CD4-positive, alpha-beta T cell treated with Interleukin-15 for 4 hours (primary cell): ENCODE measurements at places on chromosomes 4 and X.

GRCh38 chr4:25299476-25300203, 12.9 kb upstream of the ZCCHC4 start:
- no peak for DNase-seq

DNA sequence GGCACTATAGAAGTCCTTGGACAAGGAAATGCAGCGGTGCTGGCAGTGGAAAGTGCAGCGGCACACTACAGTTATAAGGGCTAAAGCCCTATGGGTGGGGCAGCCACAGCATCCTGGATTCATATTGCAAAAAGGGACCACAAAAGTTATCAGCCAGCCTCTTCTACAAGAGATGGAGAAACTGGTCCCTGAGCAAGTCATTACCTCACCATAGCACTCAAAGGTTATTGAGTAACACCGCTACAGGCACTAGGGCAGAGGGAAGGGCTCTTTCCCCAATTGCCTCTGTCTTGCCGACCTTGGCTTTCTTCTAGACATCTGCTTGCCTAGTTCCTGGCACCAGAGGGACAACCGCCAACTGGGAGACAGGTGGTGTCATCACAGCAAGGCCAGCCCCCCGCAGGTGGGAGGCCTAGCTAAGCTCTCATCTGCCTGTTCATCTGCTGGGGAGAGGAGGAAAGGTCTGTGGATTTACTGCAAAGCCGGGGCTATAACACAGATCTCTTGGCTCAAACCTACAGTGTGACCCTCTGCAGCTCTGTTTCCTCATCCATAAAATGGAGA, 600.0 kb downstream of the BCOR start:
- no peak for DNase-seq

- no peak for DNase-seq
These were observed 95.4 kb upstream of the ADRA2C start for GRCh38 chr4:3670521-3671519.

- peak; percentile 37 for DNase-seq
These were observed 5.5 kb upstream of the NR3C2 start for GRCh38 chr4:148447681-148448080.

- no peak for DNase-seq
These were observed 197.4 kb downstream of the PTTG2 start for GRCh38 chr4:38157592-38157991.

DNA sequence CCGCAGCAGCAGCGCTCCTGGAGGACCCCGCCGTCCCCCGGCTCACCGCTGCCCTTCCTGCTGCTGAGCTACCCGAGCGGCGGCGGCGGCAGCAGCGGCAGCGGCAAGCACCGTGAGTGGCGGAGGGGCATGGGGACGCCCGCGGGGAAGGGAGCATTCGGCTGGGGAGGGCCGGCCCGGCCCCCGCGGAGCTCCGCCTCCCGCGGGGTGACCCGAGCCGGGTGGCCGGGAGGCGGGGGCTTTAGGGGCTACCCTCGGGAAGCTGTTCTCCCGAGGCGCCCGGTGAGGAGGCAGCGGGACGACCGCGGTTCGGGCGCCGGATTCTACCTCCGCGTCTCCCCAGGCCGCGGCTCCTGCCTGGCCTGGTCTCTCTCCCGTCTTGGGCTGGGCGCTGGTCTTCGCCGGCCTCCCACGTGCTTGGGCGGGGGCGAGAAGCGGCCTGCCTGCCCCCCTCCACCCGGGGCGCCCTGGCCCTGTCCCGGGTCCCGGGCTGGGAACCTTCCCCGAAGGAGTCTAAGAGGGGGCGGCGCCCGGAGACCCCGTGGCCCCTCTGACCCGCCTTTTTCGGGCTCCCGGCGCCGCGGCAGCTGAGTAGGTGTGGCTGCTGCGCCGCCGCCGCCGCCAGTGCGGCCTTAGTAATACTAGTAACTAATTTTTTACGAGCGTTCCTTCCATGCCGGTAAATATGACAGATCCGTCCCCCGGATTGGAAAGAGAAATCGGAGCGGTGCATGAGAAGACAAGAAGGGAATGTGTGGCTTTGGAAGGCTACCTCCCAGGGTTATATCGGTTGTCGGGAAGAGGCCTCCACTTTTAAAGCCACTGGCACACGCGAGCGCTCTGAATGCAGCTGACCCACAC, 16.4 kb upstream of the RUFY3 start:
- peak; percentile 74 for DNase-seq

DNA sequence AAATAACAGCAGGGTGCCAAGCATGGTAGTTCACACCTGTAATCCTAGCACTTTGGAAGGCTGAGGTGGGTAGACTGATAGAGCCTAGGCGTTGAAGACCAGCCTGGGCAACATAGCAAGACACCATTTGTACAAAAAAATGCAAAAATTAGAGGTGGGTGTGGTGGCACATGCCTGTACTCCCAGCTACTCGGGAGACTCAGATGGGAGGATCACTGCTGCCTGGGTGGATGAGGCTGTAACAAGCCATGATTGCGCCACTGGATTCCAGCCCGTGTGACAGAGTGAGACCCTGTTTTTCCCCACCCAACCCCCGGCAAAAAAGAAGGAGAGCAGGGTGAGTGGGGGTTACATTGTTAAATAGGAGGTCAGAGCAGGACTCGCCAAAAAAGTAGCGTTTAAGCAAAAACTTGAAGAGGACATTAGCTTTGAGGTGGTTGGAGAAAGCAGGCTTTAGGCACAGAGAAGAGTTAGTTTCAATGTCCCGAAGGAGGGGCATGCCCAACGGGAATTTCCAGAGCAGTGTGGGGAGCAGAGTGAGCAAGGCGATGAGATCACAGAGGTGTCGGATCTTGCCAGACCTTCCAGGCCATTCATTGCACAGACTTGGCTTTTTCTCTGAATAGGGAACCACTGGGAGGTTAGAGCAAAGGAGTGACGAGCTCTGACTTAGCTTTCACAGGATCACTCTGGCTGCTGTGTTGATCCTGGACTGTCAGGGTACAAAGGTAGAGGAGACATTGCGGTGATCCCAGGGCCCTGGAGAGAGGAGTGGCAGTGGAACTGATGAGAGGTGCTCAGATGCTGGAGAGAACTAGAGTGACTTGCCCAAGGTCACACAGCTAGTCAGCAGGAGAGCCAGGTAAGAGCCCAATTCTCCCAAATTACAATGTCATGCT, 70.6 kb downstream of the TRAPPC11 start:
- DNase-seq = no peak

DNA sequence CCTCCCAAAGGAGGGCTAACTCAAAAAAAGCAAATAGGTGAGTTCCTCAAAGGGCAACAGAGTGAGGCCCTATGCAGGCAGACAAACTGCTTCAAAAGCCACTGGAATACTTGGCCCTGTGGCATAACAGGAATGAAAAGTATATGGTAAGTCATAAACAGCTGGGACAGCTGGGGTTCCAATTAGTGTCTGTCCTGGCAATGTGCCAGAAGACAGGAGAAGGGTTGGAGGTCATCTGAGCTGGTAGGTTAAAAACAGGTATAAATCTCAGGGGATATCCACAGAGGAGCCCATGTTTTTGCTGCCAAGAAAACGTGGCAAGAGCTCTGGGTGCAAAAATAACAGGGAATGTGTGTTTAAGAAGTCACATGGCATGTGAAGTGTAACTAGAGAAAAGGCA, 111.6 kb downstream of the APOOL start:
- no peak for DNase-seq

GRCh38 chrX:18394477-18394876, 30.9 kb upstream of the CDKL5 start:
- no peak for DNase-seq

DNA sequence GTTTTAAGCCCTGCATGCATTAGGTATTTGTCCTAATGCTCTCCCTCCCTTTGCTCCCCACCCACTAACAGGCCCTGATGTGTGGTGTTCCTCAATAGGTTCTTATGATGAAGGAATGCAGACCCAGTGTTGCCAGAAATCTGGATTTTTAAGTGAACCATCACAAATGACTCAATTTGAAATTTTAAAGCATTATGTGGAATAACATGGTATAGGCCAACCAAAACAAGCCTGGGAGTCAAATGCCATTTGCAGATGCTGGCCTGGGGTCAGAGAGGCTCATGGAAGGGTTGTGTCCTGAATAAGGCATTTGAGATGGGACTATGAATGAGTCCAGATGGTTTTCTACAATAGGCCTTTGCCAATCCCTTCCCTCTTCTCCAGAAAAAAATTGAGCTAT, 179.6 kb downstream of the SHROOM3 start:
- DNase-seq = no peak

GRCh38 chrX:40103565-40104323, 6.0 kb upstream of the BCOR start:
- no peak for DNase-seq

DNA sequence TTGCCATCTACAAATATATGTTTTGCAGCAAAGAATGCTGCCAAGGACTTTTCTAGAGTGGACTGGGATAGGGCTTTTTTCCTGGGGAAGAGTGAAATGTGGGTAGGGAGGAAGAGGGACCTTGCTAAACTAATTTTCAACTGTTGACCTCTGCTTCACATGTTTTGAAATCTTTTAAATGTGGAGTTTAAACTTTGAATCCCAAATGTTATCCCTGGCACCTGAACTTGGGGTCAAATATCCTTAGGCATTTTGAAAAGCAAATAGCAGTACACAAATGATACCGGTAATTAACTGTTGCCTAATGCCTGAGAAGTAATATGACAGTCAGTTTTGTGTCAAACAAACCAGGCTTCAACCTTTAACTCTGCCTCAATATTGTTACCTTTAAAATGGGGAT, 7.3 kb upstream of the AR start:
- no peak for DNase-seq

DNA sequence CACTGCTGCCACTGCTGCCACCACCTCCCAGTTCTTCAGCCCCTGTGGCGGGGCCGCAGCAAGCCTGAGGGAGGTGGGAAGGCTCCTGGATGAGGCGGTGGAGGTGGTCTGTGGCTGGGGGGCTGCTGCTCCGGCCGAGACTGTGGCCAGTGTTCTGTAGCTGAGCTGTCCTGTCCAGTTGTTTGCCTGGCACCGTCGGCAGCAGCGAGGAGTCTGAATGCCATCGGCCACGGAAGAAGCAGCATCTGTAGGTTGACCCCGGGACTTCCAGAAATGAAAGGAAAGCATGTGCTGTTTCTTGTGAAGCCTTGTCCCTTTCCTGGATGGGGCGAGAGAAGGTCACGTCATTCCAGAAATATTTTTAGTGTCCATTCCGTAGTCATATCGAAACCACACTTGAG, 3.3 kb downstream of the C4orf54 start:
- no peak for DNase-seq

DNA sequence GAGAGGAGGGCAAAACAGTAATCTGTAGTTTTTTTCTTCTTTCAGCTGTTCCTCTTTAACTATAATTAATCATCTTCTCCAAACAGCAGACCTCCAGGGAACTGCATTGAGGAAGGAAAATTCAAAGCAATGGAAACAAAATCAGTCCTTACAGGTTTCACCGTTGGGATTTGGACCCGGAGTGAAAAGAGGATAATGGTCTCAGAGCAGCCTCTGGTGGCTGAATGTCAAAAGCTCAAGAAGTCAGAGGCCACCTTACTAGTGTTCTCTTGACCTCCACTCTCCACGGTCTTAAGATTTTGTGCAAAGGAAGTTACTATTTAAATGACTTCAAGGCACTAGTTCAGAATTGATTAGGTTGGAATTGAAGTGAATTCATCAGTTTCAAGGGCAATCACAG, 16.0 kb upstream of the MID1 start:
- no peak for DNase-seq

GRCh38 chrX:118807151-118808017, 16.2 kb upstream of the ZCCHC12 start:
- DNase-seq = peak; percentile 16

- no peak for DNase-seq
These were observed 9.4 kb downstream of the TASL start for GRCh38 chrX:30568136-30568535.

DNA sequence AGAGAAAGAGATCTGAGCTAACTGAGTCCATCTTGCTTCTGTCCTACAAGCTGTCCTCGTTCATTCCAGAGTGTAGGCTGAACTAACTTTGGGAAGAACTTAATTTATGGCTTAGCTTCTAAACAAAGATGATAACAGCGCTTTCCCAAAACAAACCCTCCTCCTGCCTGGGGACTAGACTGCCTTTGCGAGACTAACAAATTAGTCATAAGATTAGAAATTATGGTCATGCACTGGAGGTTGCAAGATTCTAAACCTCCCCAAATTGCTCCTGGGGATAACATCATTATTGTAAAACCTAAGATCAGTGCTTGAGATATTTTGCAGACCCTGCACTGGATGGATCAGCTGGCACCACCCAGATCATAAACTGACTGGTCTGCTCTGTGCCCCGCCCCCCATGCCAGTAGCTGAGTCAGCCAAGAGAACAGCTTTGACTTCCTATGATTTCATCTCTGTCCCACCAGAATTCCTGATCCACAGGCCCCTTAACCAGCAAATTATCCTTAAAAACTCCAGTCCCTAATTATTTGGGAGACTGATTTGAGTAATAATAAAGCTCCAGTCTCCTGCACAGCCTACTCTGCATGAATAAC, 883.3 kb downstream of the TRIML1 start:
- DNase-seq = no peak

DNA sequence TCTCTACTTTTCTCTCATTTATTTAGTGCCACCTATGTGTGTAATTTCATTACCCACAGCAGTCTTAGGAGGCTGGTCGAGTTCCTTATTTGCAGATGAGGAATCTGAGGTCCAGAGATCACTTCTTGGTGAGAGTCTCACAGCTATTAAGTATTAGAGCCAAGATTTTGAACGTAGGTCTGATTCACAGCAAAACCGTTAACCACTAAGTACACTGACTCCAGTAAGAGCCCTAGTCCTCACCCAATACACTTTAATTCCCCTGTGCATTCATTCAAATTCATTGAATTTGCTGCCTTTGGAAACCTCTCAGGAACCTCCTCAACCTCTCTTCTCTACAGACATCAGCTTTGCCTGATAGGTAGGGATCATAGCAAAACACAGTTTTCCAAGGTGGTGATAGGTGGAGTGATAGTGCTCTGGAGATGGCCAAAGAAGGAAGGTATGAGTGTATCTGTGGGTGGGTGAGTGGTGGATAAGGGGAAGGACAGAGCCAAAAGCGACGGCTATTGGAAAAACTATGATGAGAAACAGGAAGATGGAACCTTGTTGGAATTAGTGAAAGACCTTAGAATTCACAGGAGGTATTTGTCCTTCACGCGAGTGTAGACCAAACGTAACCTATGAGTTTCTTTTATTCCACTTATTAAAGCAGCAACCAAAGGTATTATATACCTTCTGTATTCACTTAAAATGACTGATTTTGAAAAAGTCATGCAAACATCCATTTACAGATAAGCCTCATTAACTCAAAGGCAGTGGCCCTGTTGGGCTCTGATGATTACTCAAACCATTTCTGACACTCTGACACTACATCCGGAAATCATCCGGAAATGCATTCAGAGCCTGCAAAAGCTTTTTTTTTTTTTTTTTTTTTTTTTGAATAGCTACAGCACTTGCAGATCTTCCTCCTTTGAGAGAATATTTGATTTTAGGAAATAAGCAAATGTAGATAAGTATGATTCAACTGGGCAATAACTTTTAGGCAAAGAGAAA, 6.3 kb downstream of the FMR1 start:
- DNase-seq = peak; percentile 54
